ENCODE measurements at places on chromosomes 3 and 15.
A peak's percentile ranks its signal among the peaks of the same experiment; 100 is the strongest.

DNA sequence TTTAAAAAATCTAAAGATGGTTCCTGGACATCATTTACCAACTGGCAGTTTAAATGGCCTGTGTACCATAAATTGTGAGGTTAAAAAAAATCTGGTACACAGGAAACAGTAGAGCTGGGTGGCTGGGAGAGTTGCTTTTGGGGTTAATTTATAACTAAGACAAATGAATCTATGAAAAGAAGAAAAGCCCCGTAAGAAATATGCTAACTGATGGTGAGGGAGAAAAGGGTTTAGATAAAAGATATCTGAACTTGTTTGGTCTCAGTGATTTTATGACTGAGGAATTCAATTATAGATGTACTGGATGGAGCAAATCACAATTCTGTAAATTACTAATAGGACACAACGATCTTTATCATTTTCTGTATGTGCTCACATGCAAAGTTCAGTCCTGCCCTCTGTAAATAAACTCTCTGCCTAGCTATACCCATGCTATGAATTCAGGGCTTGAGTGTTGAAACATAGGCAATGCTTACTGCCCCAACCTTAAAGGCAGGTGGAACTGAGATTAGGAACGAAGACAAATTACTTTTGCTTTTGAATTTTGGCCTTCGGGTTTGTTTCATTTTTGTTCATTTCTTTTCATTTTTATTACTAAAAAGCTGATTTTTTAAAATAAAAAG is 28.0 kb downstream of the PPARG start:
- no peak for DNase-seq

GRCh38 chr3:56219894-56220805 is 248.1 kb downstream of the ERC2 start:
- DNase-seq = peak; percentile 17

DNA sequence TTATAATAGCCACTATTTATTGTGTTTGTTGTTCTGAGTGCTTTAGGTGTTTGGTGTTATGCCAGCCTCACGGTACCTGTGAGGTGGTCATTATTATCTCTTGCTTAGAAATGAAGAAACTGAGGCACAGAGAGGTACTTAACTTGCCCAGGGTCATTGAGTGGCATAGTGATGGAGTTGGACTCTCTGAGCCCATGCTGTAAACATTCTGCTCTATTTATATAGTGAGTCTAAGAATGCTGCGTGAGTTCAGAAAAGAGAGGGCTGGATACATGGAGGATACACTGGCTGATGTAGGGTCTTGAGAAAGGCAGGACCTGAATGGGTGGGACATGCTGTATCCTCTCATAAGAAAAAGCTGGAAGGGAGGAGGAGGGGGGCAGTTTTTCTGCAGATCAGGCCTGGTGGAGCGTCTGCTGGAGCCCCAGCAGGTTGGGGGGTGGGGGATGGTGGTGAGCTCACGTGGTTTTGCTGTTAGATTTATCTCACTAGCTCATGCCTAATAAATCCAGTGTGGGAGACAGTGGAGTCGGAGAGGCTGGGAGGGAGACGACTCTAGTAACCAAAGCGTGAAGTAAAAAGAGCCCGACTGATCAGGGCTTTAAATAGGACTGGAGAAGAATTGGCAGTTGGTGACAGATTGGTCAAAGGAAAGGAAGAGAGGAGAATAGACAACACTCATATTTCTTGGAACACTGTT is 16.0 kb downstream of the MED12L start:
- no peak for DNase-seq

- no peak for DNase-seq
Measured at GRCh38 chr3:118970819-118971218, 63.8 kb downstream of the IGSF11 start.

GRCh38 chr15:88842156-88842555 is 38.9 kb downstream of the ACAN start:
- DNase-seq = no peak

DNA sequence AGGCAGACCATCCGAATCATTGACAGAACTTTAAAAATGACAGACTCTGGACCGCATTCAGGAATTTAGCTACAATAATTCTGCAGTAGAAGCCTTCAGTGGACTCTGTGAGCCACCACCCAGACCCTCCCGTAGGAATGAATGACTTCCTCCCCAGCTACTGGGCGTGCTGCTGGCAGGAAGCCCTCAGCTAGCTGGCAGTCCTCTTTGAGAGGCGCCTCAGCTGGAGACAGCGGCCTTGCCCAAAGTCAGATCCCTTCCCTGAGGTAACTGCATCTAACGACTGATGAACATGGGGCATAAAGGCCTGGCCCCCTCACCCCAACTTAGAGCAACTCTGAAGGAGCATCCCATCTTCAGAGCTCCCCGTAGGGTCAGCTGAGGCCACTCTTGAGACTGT is 25.8 kb downstream of the CRABP1 start:
- no peak for DNase-seq

DNA sequence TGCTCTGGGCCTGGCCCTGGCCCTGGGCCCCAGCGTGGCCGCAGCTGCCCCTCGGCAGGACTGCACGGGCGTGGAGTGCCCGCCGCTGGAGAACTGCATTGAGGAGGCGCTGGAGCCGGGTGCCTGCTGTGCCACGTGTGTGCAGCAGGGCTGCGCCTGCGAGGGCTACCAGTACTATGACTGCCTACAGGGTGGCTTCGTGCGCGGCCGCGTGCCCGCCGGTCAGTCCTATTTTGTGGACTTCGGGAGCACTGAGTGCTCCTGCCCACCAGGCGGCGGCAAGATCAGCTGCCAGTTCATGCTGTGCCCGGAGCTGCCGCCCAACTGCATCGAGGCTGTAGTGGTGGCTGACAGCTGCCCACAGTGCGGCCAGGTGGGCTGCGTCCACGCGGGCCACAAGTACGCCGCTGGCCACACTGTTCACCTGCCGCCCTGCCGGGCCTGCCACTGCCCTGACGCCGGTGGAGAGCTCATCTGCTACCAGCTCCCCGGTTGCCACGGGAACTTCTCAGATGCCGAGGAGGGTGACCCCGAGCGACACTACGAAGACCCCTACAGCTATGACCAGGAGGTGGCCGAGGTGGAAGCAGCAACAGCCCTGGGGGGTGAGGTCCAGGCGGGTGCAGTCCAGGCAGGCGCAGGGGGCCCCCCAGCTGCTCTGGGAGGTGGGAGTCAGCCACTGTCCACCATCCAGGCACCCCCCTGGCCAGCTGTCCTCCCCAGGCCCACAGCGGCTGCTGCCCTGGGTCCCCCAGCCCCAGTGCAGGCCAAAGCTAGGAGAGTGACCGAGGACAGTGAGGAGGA is 21.7 kb downstream of the FBLN2 start:
- DNase-seq = no peak

DNA sequence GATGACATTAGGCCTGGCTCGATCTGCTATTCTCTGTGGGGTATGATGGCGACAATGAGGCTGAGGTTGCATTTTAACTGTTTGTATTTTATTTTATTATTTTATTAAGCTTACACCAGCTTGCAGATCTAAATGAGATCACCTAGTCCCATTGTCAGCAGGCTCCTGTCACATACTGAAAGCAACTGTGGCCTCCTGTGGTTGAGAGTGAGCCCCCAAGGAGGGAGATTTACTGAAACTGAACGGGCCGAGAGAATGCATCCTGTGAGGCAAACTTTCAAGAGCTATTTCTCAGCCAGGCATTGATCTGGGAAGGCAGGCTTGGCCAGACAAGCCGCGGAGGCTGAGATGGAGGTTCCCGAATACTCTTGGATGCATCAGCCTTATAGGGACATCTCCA is 210.4 kb upstream of the ARRDC4 start:
- no peak for DNase-seq

DNA sequence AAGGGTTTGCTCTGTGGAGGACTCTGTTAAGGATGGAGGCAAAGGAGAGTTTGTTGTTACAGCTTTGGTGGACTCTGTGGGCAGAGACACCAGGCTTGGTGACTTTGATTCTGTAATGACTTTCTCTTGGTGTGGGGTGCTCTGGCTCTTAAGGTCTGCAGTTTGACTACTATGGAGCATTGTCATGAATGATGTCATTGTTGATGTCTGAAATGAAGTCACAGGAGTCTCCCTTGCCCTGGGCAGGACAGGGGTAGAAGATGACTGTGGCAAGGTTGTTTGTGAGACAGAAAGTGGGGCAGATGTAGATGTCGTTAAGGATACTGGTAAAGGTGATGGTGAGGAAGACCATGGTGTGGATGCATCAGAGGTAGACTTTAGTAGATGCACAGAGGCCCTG is 42.7 kb downstream of the HEG1 start:
- DNase-seq = no peak

DNA sequence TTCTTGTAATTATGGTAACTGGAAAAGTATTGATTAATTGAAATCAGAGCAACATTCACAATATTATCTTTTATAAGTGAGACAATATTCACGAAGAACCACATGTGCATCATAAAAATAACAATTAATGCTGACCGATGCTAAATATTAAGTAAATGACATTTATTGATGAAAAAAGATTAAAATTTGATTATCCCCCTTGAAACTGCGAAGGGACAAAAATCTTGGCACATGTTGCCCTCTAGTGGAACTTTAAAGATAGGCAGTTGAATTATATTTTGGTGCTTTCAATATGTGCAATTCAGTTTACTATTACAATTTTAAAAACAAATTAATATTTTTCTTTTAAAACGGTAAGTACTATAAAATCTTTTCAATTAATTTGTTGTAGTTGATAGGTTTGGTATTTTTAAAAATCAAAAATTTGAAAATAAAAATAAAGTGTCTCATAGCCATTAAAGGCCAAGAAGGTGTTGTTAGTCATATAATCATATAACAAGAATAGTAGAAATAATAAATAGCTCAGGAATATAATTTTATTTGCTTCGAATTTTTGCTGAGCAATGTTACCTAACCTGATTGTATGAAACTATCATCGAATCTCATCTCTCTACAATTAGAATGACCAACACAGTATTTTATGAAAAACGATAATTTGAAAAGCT is 270.2 kb downstream of the ROBO1 start:
- no peak for DNase-seq

GRCh38 chr3:101988596-101988995 is 139.3 kb downstream of the NFKBIZ start:
- no peak for DNase-seq

DNA sequence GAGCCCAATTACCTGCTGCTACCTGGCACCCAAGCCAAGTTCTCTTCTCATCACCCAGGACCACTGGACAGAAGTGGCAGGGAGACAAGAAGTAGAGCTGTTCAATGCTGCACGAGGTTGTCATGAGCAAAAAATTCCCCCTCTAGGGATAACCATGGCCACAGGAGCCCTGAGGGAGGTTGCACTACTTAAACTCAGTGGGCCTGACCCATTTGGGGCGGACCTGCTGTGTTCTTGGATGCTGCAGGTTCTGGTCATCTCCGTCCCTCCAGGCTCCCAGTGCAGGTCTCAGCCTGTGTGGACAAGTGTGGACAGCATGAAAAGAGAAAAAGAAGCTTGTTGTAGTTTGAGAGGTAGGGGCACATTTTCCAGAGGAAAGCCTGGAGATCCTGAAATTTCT is 26.1 kb upstream of the MANF start:
- DNase-seq = no peak

GRCh38 chr15:65553691-65554090 is 23.4 kb downstream of the HACD3 start:
- no peak for DNase-seq

DNA sequence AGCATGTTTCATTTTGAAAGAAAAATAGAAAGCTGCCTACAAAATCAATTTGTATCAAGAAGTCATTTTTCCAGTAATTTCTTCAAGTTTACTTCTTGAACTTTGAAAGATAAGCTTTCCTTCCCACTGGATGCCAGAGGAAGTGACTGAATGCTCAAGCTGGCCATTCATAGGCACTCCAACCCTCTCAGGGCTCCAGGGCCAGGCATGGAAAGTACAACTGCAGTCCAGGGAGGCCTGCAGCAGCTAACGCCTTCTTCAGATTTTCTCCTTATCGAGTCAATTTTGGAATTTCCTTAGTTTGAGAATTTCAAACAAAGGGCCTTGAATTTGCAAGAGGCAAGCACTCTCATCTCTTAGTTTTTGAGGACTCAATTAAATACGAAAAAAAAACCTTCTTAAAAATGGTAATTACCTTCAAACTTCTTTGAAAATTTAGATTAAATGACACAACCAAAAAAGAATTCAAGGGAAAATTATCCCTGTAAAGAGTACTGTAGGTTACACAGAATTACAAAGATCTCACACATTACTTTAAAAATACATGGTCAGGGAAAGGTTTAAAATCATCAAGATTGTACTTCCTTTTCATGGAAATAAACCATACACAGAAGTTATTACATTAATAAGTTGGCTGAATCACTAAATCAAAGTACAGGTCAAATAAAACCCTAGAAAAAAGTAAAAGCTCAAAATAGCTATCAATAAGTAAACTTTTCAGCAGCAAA is 2.5 kb downstream of the UBP1 start:
- no peak for DNase-seq

DNA sequence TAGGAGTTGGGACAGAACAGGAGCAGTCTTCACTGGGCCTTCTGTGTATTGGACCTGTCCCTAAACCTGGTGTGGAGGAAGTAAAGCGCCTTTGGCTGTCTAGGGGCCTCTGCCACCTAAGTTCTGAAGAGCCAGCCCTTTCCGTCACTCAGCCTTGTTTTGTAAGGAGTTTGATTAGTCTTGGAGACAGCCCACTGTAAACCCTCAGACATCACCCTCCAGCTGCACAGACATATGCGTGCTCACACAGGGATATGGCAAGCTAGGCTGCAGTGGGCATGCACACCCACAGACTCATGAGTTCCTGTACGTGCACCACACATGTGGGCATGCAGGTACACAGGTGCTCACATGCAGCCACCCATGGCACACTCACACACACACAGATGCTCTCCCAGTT is 5.2 kb downstream of the PRKCD start:
- DNase-seq = no peak

DNA sequence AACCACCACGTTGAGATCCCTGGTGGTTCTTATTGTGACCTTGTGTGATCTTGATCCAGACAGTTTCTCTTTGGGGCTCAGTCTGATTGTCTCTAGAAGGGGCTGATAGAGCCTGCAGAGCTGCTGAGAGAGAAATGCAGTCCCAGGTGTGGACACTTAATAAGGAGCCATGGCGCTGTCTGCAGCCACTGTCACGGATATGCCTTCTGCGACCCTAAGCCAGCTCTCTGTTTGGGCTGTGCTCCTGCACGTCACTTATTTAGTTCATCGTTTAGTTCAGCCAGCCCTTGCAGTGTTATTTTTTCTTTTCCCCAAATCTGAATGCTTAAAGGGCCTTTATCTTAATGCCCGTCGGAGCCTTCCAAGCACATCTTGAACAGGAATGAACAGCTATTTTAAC is 12.0 kb downstream of the SLC6A1 start:
- no peak for DNase-seq

DNA sequence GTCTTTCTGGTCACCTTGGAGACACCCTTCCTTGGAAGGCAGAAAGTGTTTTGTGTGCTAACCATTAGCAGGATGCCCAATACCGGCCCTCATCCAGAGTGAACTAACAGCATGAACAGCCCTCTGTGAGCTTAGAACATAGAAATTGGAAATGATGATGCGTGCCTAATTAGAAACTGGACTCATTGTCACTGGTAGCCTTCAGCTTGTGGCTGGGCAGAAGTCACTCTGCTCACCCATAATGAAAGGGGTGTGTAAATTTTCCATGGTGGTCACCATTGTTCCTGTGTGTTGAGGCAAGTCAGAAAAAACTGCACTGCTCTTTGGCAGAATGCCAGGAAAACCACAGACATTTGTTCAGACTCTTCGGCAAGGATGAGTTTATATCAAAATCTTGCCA is 74.7 kb upstream of the CNTN4 start:
- DNase-seq = no peak
